ENCODE measurements at places on chromosomes 4 and X.

- no peak for DNase-seq
These were observed 55.8 kb upstream of the F8A3 start for GRCh38 chrX:155514225-155514624.

DNA sequence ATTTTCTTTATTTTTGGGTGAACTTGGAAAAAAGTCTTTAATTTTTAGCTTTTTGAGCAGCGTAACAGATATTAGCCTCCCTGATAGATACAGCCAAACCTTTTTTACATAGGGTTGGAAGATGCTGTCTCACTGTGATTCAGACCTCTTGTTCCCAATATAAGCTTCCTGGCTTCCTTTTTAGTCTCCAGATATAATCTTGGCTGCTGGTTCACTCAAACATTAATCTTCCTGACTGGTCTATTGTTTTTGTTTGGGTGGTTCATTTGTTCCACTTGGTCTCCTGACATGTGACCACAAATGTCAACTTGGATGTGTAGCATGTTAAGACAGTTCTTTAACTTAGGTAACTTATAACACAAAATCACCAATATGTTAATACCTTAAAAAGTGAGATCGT, 23.0 kb downstream of the RPA4 start:
- DNase-seq: no peak

DNA sequence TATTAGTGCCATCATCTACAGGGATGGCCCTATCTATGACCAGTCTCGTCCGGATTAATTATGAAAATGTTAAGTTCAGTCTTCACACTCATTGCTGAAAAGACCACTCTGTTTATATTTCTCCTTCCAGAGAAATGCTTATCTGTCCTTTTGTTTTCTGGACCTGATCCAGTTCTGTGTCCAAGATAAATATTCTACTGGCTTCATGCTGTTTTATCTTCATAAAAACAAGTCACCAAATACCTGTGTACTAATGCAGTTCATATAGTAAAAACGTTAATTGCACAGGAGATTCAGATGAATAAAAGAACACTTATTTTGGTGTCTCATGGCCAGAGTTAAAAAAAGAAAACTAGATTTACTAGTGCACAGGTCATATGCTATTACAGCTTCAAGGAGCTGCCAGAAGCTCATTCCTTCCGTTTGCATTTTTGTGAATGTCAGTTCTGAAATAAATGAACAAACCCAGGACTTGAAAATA, 17.3 kb downstream of the FNIP2 start:
- DNase-seq: no peak

DNA sequence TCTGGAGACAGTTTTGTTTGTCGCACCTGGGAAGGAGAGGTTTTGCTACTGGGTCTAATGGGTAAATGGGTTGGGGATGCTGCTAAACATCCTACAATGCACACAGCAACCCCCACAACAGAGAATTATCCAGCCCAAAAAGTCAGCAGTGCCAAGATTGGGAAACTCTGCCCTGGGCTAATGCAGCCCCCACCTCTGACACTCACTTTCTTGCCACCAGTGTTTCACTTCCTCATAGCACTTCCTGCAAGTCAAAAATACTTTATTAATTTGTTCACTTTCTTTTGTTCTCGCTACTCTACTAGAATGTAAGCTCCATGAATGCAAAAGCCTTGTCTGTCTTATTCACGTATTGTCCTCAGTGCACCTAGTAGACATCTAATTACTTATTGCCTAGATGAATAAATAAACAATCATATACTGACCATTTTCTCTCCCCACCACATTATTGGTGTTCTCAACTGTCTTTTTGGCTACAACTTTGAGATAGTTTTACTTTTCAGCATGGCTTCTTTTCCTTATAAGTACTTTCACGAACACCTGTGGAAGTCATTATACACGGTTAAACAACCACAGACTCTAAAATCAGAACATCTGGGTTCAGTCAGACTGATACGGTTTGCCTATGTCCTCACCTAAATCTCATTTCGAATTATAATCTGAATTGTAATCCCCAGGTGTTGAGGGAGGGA, 82.0 kb upstream of the PITX2 start:
- no peak for DNase-seq

DNA sequence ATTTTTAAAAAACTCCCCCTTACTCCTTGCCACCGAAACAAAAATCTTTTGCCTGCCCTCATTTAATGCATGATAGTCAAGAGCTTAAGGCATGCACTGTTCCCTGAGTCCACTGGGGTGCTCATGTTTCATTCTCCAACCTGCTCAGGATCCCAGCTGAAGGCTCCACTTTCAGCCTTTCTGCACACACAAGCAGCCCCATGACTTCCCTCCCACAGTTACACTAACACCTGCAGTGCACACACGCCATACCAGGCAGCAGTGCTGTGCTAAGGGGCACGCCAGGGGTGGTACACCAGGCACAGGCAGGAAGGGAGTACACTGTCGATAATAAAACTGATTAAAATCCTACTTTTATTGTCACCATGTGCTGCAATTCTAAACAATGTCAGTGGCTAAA, 385.2 kb downstream of the BMPR1B start:
- DNase-seq: no peak

- no peak for DNase-seq
These were observed 1587.9 kb upstream of the ADGRL3 start for GRCh38 chr4:59612235-59612634.

DNA sequence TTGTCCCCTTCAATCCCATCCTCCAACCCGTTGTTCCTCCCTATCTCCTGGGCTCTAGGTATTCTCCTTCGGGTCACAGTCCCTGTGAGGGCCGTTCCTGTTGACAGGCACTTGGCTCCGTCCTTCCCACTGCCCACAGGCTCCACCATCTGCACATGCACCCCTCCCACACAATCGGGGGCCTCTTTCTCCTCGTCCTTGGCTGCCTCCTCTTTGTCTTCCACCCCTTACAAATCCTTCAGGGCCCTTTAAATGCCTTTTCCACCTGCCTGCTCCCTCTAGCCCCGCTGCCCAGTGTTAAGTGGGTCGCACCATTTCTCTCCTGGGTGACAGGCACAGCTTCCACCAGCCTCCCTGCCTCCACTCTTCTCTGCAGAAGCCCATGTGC, 2.7 kb upstream of the AVPR2 start:
- DNase-seq: no peak

- no peak for DNase-seq
These were observed 27.9 kb upstream of the PHOX2B start for GRCh38 chr4:41776466-41776865.

DNA sequence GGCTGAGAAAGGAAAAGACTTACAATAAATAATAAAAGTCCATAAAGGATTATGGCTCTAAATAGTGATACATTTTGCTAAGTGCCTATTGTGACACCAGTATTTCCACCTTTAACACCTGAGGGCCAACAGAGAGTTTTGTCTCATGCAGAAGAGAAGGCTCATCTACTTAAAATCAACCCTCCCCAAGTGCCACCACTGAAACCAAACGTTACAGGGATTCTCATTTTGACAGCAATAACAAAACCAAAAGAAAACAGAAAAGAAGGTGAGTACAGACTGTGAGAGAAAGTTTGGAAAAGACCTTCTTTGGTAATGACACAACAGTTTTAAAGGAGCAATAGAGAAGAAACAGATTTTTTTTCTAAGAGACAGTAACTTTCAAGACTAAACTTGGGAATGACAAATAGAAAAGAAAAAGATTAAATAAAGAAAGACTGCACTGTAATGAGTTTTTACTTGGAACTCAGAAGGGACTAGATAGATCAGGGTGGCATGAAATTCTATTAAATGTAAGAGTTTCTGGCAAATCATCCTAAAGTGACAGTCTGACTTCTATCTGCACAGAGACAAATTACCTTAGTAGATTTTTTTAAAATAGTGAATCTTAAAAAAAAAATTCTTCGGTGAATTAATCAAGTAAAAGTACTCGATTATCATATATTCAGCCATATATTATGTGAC, 109.7 kb downstream of the ZNF827 start:
- no peak for DNase-seq

DNA sequence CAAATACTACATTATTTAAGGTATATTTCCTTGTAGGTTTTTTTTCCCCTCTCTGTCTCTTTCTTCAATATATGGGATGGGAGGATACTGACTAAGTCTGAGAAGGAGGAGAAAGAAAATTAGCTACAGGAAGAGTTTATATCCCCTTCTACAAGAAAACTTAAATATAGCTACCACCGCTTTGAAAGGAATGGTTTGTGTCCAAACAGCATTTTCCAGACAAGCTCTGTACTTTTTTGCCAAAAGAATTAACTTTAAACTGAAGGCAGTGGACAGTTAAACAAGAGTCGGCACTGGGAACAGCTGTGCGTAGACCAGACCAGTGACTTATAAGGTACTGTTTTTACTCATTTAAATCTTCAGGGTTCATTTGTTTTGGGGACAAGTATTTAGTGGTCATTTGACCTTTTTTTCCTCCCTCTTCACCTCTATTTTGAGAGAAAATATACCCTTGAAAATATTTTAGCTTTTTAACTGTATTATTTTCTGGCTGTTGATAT, 303.7 kb downstream of the ARHGAP24 start:
- no peak for DNase-seq

DNA sequence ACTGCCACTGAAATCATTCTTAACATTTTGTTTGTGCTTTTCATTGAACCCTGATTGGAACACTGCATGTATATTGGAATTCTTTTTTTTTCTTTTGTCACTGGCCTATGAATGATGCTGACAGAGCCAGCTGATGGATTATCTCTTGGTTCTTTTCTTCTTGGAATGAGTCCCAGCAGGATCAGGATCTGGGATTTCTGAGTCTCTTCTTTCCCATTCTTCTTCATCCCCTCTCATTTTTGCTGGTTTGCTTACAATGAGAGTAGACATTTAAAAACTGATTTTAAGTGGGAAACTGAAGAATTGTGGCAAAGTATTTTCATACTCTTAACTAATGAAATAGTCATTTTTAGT, 9.0 kb downstream of the DCUN1D4 start:
- DNase-seq: no peak

- no peak for DNase-seq
These were observed 4.6 kb upstream of the LUZP4 start for GRCh38 chrX:115284877-115285276.

DNA sequence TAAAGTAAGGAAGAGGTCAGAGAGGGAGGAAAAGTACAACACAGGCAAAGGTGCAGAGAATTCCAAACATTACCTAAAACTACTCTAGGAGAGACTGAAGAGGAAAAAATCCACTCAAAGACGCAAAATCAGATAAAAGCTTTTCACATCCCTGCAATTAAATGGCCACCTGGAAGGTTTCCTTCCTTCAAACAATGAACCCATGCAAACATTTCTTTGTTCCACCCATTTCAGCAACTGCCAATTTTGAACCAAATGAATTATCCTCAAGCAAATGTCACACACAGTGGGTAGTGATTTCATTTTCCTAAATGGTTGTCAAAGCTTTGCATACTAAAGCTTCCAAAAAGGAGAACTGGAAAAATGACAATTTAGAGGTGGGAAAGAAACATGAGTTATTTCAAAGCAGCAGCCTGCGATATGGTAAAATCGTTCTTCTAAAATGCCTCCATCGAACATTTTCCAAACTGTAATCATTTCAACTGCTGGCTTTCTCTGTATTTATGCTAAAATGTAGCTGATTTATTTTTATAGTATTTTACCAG, 45.0 kb downstream of the APBB2 start:
- no peak for DNase-seq

GRCh38 chrX:117487421-117487820, 629.2 kb downstream of the KLHL13 start:
- no peak for DNase-seq

DNA sequence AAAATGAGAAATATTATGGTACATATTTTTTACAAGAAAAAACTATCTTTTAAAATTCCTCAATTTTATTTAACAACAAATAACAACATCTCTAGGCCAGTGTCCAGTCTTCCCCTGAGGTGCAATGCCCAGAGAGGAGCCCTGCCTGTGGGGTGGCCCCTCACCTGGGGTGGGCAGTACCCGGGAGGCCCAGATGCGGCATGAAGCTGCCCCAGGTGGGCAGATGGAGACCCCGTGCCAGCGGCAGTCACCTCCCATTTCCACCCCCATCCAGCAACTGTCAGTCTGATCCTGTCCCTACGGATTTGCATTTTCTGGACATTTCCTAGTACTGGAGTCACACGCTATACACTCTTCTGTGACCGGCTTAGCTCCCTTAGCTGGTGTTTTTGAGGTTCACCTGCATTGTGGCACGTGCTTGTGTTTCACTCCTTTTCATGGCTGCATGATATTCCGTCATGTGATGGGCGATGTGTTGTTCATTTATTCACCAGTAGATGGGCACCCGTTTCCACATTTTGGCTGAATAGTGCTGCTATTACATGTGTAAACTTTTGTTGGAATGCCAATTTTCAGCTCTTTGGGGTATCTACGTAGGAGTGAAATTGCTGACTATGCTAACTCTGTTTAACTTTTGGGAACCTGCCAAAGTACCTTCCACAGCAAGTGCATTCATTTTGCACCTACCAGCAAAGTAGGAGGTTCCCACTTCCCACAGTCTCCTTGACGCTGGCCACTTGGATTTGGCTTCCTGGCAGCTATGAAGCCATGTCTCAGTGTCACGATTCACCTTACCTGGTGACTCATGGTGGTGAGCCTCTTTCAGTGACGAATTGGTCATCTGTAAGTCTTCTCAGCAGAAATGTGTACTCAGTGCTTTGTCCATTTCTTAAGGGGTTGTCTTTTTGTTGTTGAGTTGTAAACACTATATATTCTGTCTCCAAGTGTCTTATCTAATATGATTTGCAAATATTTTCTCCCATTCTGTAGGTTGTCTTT, 11.7 kb upstream of the MAEA start:
- DNase-seq: no peak

DNA sequence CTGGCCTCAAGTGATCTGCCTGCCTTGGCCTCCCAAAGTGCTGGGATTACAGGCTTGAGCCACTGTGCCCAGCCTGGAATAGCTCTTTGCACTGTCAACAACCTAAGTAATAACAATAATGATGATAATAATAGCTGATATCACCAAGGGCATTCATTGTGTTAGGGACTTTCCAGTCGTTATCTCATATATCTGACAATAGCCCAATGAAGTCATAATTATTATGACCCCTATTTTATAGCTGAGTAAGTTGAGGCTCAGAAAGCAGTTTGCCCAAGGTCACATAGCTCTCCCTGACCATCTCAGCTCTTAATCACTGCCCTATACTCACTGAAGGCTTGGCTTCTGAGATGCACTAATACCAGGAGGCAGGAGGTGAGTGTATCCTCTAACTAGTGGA, 18.7 kb upstream of the MAP7D3 start:
- no peak for DNase-seq

- DNase-seq: no peak
These were observed 91.6 kb upstream of the CXorf51A start for GRCh38 chrX:146906166-146906565.

All from CD4-positive, alpha-beta T cell treated with Interferon gamma for 1 hour (primary cell).